Activated CD8-positive, alpha-beta T cell treated with anti-CD3 and anti-CD28 coated beads for 36 hours (primary cell): ENCODE measurements at places on chromosomes 12 and 14.

DNA sequence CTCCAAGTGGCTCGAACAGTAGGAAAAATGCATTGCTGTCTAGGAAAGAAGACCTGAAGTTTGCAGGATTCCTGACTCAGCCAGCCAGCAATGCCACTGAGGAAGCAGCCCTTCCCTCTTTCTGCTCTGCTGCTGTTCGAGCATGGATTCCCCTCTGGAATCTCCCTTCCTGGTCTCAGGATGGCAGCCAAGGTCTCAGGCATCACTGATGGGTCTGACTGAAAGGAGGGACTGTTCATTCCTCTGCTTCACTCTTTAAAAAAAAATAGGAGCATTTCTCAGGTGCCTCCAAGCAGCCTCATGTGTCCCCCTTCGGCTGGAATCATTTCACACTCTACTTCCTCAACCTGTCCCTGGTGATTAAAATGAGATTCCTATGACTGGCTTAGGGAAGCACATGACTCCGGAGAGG, 62.4 kb downstream of the SLC15A4 start:
- DNase-seq = no peak

- no peak for DNase-seq
Observed at GRCh38 chr12:109727746-109728726, 14.4 kb downstream of the FAM222A start.

GRCh38 chr12:14317362-14318146, 47.9 kb upstream of the ATF7IP start:
- DNase-seq = no peak

- no peak for DNase-seq
Observed at GRCh38 chr14:33842299-33842698, 108.6 kb downstream of the EGLN3 start.

- DNase-seq = no peak
Observed at GRCh38 chr12:25034676-25035075, 85.8 kb upstream of the BCAT1 start.
